Activated CD8-positive, alpha-beta memory T cell treated with anti-CD3 and anti-CD28 coated beads for 1 hour (primary cell): ENCODE measurements at places on chromosomes 2 and 18.

- peak; percentile 34 for DNase-seq
Measured at GRCh38 chr18:58493516-58494253, 135.2 kb downstream of the ALPK2 start.

DNA sequence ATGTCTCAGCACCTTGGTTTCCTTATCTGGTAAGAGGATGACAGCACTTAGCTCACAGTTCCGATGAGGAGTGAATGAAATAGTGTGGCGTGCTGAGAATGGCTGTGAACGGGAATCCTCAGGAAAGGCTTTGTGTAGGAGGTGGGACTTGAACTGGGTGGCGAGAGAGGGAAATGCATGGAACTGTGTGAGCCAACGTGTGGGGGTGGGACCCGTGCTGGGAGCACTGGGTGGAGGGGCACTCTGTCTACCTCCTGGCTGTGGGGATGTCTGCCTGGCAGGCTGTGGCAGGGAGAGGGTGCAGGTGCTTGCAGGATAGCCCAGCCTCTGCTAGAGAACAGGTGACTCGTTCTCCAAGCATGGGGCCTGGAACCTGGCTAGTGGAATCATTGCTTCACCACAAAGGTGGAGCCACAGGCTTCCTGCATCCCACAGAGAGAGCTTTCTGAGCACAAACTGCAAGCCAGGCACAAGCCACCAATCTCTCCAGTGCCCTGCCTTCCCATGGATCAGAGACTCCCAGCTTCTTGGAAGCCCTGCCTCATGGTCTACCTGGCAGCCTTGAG lies 145.2 kb downstream of the CELF4 start:
- DNase-seq, result no peak

GRCh38 chr2:61926531-61927477 lies 21.3 kb downstream of the COMMD1 start:
- no peak for DNase-seq

GRCh38 chr2:130372055-130372832 lies 16.4 kb downstream of the PTPN18 start:
- peak; percentile 34 for DNase-seq

- DNase-seq, result no peak
Measured at GRCh38 chr2:10417551-10418335, 30.4 kb downstream of the ODC1 start.

GRCh38 chr2:144376460-144376859 lies 143.5 kb downstream of the ZEB2 start:
- no peak for DNase-seq

DNA sequence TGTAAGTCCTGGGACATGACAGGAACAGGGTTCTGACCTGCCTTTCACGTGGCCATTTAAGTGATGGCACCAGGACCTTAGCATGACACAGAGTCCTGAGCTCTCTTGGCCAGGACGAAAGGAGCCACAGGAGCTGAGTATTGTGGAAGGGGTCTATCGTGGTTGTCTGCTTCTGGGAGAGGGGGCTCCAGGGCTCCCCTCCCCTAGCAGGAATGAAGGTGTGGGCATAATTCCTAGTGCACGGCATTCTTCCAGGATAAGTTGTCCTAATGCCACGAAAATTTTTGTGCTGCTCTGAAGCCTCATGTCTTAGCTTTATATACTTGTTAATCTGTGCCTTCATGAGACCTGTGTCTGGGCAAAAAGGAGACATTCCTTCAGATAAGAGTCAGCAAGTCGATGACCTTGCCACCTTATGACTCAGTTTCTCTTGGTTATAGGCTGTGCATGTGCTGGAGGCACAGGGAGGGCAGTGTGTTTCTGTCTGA lies 17.1 kb downstream of the GATA6 start:
- DNase-seq, result no peak

DNA sequence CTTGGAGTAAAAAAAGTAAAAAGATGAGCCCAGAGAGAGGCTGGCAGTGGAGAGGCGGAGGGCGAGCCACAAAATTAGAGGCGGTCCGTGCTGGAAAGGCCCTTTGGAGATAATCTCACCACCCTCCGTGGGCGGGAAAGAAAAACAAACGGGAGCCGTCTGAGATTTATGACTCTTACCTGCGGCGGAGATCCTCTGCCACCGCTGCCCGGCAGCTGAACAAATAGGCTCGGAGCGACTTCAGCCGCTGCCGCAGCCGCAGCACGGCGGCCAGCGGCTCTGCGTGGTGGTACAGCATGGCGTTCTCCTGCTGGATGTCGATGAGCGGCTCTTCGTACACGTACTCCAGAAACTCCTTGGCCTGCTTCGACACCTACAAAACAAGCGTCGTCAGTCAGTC lies 94.6 kb downstream of the PLEKHM3 start:
- no peak for DNase-seq

DNA sequence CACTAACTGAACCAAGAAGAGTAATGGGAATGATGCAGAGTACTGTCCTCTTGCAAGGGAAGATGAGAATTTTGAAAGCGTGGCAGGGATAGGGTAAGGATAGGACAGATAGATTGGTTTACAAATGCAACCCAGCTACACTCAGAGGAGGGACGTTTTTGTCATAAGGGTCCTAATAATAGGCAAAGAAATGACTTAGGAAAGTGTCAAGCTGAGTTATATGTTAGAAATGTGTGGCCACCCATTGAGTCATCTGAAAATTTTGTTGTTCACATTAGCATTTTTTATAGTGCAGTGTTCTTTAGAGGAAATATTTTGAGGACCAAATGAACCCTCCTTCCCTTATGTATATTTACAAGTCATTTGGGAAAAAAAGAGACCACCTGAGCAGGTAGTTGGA lies 137.5 kb downstream of the PHLPP1 start:
- DNase-seq, result no peak

- no peak for DNase-seq
Measured at GRCh38 chr2:27115519-27115918, 3.4 kb downstream of the CGREF1 start.

DNA sequence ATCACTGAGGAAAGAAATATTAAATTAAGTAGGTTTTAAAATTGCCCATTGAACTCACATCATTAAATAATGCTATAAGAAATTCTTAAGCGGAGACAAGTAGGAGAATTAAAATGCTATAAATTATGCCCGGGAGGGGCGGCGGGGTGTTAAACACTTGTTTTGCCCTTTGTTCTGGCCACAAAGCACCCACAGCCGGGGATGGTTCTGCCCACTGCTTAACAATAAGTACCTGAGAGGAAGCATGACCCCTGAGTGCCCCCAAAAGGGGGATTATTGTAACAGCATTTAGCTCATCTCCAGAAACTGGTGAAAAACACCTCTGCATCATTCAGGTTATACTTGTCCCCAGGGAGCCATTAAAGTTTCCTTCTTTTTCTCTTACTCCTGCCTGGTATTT lies 332.7 kb upstream of the POU3F3 start:
- DNase-seq, result no peak

DNA sequence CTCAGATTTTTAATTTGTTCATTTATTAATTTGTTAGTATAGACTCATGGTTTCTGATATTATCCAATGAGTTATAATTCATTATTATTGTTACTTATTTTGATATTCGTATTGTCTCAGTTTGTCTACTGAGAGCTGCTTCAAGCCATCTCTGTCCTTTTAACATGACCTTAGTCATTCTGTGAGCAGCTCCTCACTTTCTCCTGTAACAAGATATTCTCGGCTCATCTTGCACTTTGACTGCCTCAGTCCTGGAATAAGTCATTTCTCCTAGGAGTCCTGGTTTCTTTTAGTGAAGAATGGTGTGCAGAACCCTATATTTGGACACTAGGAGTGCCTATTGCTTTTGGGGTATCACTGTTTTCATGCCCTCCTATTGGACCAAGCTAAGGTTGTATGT lies 13.2 kb downstream of the ASB1 start:
- DNase-seq, result no peak

GRCh38 chr18:48459016-48459415 lies 49.8 kb upstream of the ZBTB7C start:
- DNase-seq, result no peak

DNA sequence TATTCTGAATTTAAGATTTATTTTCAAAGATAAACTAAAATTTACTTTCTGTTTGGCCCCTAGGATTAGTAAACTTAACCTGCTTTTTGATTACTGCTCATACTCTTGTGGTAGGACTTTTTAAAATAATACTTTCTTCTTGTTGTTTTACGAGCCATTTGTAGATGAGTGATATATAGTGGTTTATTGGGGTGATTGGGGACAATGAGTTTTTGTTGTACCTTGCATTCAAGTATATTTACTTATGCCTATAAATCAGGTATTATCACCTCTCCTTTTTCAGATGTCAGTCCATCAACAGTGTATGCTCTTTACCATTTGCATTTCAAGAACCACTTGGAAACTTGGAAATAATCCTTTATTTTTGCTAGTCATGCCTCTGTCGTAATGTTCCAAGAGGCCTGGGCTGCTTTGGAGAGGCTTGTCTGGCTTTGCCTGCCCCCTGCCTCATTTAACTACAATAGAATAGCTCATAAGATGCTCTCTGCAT lies 131.3 kb downstream of the COMMD1 start:
- DNase-seq, result no peak

GRCh38 chr18:44599412-44599811 lies 81.3 kb upstream of the SETBP1 start:
- DNase-seq, result no peak

DNA sequence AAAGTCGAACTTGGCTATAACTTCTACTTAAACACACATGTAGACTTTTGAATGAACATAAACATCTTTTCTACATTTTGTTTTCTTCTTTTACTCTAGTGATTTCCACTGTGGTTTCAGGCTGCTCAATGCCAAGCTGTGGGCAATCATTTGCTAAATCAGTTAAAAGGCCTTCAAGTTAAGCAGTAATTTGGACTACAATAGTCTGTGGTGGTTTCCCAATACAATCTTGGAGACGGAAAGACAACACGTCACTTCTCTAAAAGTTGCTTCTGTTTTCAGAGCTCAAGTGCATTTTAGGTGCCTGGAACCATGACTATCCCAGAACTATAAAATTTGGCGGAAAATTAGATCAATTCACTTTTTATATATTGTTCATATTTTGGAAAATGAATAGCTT lies 69.4 kb downstream of the TXNL1 start:
- DNase-seq, result no peak

DNA sequence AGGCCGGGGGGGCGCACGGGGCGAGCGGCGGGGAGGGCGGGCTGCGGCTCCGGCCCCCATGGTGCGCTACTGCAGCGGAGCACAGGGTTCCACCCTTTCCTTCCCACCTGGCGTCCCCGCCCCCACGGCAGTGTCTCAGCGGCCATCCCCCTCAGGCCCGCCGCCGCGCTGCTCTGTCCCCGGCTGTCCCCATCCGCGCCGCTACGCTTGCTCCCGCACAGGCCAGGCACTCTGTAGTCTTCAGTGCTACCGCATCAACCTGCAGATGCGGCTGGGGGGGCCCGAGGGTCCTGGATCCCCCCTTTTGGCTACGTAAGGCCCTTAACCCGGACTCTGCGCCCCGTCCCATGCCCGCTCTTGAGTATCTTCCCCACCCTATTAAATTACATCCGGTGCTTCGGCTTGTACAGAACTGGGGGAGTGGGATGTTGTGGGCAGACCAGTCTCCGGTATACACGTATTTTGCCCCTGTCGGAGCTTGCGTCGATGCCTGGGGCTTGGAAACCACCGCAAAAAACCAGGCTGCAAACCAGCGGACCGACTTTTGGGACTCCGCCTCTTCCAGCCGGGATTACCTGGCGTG lies 598 bp upstream of the WBP1 start:
- peak; percentile 58 for DNase-seq

DNA sequence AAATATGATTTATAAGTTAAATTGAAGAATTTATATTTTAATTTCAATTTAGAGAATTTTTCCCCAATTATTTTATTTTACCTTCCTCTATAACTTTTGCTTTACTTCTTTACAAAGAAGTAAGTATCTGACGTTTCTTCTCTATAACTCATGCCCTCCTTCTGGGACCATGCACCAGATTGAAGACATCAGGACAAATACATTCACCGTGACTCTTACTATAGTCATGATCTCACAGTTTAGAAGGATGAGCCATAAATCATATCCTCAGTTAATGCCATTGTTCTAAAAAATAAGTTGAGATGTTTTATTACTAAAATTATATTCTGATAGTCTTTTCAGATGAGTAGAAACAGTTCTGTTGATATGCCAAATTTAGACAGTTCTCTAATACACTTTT lies 279.3 kb downstream of the TMX3 start:
- no peak for DNase-seq

GRCh38 chr2:44807201-44808025 lies 134.1 kb upstream of the SIX3 start:
- no peak for DNase-seq

GRCh38 chr18:23365602-23366001 lies 87.5 kb upstream of the RIOK3 start:
- DNase-seq, result no peak

DNA sequence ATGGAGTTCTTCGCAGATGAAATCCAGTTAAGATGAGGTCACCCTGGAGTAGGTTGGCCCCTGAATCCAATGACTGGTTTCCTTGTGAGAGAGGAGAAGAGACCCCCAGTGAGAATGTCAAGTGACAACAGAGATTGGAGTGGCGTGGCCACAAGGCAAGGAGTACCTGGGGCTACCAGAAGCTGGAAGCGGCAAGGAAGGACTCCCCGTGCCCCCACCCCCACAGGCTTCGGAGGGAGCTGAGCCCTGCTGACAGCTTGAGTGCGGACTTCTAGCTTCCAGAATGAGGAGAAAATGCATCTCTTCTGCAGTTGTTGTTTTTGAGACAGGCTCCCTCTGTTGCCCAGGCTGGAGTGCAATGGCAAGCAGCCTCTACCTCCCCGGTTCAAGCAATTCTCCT lies 78.0 kb upstream of the HPCAL1 start:
- no peak for DNase-seq

- no peak for DNase-seq
Measured at GRCh38 chr2:65128297-65129190, 1.4 kb downstream of the RAB1A start.
